ENCODE measurements at places on chromosomes 11 and 22.
A peak's percentile ranks its signal among the peaks of the same experiment; 100 is the strongest.

DNA sequence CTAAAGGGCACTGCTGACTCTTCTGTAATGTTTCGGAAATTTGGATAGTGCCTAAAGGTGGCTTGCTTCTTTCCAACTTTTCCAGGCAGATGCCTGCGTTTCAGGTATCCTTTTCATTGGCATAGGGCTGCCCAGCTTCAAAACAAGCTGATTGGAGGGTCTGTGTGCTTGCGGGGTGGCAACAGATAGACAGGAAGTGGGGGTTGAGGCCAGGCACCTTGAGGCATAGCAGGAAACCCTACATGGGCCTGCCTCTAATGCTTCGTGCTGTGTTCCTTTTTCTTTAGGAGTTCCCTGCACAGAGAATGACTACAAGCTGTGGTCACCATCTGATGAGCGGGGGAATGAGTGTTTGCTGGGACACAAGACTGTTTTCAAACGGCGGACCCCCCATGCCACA lies 92.2 kb upstream of the SORL1-AS1 start:
- DNase-seq = no peak

DNA sequence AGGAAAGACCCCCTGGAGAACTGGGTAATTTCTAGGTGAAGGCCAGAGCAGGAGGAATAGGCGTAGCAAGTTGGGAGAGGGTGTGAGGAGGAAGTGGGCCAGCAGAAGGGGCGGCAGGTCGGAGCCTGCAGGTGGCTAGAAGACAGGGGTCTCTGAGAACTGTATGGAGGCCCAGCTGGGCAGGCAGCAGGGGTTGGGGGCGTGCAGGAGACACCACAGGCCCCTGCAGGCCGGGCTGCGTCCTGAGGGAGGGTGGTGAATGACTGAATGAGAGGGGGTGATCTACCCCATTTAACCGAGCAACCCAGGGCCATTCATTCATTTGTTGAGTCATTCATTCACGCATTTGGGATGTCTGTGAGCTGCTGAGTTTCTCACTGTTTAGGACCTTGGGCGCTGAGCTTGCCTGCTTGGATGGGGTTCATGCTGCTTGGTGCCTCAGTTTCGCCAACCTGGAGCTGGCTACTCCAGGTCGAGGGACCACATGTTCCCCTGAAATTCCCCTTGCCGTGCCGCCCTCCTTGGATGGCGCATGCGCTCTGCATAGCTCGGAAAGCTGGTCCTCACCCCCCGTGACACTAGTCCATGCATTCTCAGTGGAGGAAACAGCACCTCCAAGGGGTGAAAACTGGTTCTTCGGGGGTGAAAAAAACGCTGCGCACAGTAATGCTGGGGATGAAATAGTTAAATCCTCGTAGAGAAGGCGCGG lies 15.6 kb downstream of the MPPED1 start:
- peak; percentile 87 for DNase-seq

DNA sequence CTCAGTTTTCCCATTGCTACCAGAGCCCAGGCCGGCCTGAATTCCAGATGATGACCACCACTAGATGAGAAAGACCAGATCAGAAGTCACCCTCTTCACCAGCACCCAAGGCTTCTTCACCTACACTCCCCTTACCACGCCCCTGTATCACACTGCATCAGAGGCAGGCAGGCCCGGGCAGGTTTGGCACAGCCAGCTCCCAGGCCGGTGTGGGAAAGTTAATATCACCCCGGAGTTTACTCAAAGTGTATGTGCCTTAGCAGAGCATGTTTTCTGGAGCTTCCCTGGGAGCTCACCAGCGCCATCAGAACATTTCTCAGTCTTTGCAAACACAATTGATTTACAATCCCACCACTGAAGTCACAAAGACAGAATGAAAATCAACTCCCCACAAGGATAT lies 47.5 kb upstream of the POU2AF1 start:
- DNase-seq = no peak

- DNase-seq = no peak
Observed at GRCh38 chr11:64385945-64386704, 27.2 kb downstream of the RPS6KA4 start.

GRCh38 chr11:2779499-2779980 lies 79.7 kb upstream of the KCNQ1OT1 start:
- DNase-seq = no peak

- no peak for DNase-seq
Observed at GRCh38 chr22:49325531-49326395, 501.9 kb downstream of the BRD1 start.

GRCh38 chr11:103794262-103794661 lies 242.2 kb upstream of the DDI1 start:
- DNase-seq = no peak

DNA sequence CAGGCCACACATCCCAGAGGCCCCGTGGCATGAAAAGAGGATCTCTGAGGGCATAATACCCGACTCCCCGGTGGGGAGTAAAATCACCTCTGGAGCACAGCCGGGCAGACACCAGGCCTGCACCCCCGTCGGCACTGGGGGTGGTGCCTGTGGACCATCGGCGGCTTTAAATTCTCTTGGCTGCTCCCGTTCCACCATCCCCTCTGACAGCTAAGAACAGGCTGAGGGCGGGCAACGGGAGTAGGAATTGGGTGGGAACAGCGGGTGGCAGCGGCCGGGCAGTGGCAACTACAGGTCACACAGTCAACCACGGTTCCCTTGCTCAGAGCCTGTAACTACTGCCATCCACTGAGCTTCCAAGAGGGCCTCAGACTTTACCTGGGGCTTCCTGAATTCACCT lies 40.2 kb upstream of the MOB2 start:
- no peak for DNase-seq

DNA sequence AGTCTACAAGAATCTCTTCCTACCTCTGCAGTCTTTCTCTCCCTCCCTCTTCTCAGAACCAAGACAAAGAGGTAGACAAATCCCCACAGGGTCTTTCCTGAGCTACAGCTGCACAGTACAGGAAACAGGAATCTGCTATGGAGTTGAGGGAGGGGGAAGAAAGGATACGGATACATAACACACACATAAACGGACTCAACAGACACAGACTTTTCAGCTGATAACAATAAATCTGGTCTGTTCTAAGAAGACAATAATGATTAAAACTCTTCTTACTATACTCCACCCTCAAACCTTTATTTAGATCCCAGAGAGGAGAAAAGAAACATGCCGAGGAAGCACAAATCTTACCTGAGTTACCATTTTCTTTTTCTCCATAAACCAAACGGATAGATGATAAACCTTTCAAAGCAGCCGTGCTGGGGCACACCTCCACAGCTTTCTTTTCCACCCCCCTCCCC lies 122.2 kb downstream of the APOL5 start:
- DNase-seq = no peak

GRCh38 chr11:76317296-76317695 lies 63.6 kb downstream of the THAP12 start:
- no peak for DNase-seq

GRCh38 chr11:111354601-111354891 lies 24.5 kb downstream of the POU2AF1 start:
- no peak for DNase-seq

- no peak for DNase-seq
Observed at GRCh38 chr11:83355391-83355790, 69.2 kb upstream of the CCDC90B start.

- DNase-seq = no peak
Observed at GRCh38 chr11:94672636-94673035, 95.5 kb upstream of the AMOTL1 start.

- no peak for DNase-seq
Observed at GRCh38 chr11:87604350-87604749, 566.6 kb downstream of the TMEM135 start.

GRCh38 chr11:73130181-73130580 lies 11.9 kb downstream of the FCHSD2 start:
- DNase-seq = no peak

DNA sequence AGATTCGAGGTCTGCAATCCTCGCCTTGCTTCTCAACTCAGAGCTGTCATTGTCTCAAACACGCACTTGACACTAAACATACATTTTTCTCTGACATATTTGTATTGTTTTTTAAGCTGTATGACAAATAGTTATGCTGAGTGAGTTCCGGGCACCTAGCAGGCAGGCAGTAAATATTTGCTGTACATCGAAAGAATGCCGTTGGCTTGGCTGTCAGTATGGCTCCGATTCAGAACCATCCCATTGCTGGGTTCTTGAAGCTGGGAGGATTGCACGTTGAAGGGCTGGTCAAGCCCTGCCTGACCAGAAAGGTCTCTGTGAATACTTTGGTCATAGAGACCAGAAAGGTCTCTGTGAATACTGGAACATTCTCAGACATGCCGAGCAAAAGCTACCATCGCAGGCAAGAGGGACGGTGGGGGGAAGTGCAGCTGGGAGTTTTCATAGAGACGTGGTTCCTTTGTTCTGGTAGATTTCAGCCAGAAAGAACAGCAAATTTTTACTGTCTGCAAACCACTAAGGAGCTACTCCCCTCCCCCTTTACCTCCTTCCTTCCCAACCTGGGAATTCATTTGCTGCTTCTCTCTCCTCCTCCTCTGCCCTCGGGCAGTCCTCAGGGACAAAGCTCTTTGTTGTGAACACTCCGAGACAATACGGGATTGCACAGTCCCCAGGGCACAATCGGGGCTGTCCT lies 202.2 kb upstream of the SORL1-AS1 start:
- no peak for DNase-seq

DNA sequence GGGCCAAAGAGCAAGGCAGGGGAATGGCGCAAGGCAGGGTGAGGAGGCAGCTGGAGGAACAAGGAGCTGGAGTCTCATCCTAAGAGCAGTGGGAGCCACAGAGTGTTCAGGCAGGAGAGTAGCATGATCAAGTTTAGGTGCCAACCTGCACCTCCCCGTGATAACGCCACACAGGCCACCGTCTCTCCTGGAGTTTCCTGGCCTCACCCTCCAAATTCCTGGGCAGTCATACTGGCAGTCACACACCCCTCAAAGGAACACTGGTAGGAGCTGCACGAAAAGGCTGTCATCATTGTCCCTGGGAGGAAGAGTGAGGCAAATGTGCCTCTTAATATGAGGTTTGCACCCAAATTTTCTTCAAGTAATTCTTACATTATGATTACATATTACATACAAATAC lies 36.3 kb upstream of the RTL6 start:
- no peak for DNase-seq

GRCh38 chr22:36853407-36854099 lies 7.3 kb upstream of the NCF4 start:
- no peak for DNase-seq

GRCh38 chr11:68962527-68963250 lies 18.1 kb downstream of the MRGPRD start:
- DNase-seq = no peak

GRCh38 chr11:10581481-10582019 lies 13.1 kb upstream of the LYVE1 start:
- DNase-seq = no peak

DNA sequence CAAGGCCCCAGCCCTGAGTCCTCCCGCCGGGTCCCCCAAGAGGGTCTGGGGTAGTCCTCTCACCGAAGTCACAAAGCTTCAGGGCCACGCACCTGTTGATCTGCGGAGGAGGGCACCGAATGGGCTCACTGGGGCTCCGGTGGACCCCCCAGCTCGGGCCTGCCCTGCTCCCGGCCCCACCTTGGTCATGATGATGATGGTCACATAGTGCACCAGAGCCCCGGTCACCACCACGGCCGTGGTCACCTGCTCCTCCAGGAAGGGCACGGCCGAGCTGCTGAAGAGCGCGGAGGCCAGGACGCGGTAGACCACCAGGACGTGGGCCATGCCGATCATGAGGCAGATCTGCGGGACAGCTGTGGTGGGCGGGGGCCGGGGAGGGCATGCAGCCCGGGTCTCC lies 13.5 kb upstream of the SIGIRR start:
- DNase-seq = peak; percentile 24

DNA sequence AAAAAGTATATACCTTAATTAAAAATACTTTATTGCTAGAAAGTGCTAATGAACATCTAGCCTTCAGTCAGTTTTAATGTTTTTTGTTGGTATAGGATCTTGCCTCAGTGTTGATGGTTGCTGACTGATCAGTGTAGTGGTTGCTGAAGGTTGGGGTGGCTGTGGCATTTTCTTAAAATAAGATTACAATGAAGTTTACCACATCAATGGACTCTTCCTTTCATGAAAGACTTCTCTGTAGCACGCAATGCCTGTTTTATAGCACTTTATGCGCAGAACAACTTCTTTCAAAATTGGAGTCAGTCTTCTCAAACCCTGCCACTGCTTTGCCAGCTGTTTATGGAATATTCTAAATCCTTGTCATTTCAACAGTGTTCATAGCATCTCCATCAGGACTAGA lies 50.6 kb downstream of the LDLRAD3 start:
- no peak for DNase-seq

DNA sequence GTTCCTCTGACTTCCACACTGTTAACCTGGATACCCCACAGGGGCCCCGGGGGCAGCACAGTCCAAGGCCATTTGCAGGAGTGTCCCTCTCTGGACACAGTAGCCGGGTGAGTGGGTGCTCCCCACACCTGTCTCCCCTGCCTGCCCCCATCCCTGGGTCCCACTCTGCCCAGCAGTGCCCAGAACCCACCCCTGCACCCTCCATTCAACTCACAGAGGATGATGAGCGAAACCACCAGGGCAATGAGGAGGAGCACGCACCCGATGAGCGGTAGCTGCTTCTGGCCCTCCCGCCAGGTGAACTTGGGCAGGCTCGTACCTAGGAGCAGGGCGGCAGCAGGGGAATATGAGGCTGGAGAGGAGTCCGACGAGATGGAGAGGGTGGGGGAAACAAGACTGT lies 12.2 kb downstream of the TMPRSS13 start:
- DNase-seq = no peak

GRCh38 chr11:67356387-67356863 lies 3.1 kb upstream of the POLD4 start:
- DNase-seq = no peak

GRCh38 chr22:30045494-30045887 lies 34.8 kb upstream of the HORMAD2 start:
- no peak for DNase-seq

GRCh38 chr11:95991101-95991500 lies 67.2 kb upstream of the MTMR2 start:
- no peak for DNase-seq

DNA sequence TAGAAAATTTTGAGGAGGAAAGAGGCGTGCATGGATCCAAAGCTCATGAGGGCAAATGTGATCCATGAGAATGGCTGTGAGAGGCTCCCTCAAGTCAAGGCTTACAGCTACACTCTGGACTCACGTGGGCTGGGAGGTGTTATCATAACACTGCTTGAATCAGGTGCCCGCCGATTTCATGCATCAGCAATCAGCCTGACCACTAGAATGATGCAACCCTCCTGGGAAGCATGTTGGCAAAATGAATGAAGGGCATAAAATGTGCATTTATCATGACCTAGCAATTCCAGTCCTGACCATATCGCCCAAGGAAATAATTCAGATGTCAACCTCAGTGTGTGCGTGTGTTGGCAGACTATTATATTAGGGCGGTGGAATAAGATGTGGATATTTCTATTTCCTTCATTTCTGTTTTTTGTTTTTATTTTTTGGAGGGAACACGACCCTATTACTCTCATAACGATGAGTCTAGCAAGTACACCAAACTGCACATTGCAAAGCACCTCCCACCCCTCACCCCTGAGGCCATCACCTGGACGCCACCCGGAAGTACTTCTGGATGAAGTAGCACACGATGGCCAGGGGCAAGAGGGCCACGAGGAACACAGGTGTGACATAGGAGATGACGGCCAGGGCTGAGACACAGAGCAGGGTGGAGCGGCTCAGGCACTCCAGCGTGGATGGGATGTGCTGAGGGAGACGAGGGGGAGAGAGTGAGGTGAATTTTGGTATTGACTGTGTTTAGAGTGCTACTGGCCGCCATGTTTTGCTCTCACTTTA lies 15.7 kb upstream of the KCNJ11 start:
- DNase-seq = no peak
